Activated CD8-positive, alpha-beta memory T cell treated with anti-CD3 and anti-CD28 coated beads for 4 hours (primary cell): ENCODE measurements at places on chromosomes 1 and 21.

GRCh38 chr1:167121375-167122120, 27.7 kb downstream of the STYXL2 start:
- no peak for DNase-seq

DNA sequence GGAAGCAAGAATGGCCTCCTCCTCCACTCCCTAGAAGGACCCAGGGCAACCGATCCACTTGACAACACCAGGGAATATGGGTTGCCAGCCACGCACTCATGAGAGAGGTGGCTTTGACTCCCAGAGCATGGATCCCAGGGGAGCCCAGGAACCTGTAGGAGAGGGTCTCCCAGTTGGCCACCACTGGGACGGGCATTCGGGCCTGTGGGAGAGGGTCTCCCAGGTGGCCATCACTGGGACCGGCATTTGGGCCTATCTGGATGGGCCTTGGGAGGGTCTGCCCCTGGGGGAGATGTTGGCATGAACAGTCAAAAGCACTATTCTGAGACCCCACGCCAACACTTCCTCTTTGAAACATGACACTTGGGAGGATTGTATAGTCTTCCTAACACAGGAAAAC, 565 bp downstream of the TFF1 start:
- no peak for DNase-seq

DNA sequence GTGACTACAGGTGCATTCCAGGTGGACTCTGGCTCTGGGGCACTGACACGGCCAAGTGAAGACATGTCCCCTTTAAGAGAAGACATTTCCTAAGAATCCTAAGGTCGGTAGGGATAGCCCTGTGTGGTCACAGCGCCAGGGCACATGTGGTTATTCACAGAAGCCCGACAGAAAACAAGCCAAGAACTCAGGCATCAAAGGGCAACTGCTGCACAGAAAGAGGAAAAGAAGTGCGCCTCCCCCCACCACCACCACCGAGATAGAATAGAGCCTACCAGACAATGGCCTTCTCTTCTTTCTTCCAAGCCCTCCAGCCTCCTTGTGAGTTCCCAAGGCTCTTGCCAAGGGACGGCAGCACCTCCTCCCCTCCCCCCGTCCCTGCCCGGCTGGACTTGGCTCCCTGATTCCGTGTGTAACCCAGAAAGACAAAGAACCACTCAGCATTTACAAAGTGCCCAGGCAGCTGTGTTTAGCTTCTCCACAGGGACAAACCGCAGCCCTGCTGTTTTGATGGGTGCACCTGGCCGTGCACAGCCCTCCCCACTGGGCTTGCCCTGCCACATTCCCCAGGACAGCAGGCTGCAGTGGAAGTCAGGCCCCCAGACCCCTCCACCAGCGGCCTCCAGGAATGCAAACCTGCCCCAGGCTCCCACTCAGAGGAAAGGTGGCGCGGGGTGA, 30.2 kb downstream of the TMPRSS2 start:
- DNase-seq = no peak

DNA sequence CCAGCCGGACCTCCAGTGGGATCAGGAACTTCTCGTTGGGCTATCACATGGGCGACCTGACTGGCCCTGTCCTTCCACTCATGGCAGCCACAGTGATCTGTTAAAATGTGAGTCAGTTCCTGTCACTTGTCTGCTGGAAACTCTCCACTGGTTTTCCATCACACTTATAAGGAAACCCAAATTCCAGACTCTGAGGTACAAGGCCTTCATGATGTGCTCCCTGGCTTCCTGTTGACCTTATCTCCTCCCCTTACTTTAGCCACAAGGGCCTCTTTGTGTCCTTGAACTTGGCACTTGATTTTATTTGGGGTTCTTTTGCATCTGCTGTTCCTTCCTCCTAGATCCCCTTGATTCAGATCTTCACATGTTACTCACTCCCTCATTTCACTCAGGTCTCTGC, 96.8 kb downstream of the TENT5C start:
- no peak for DNase-seq

DNA sequence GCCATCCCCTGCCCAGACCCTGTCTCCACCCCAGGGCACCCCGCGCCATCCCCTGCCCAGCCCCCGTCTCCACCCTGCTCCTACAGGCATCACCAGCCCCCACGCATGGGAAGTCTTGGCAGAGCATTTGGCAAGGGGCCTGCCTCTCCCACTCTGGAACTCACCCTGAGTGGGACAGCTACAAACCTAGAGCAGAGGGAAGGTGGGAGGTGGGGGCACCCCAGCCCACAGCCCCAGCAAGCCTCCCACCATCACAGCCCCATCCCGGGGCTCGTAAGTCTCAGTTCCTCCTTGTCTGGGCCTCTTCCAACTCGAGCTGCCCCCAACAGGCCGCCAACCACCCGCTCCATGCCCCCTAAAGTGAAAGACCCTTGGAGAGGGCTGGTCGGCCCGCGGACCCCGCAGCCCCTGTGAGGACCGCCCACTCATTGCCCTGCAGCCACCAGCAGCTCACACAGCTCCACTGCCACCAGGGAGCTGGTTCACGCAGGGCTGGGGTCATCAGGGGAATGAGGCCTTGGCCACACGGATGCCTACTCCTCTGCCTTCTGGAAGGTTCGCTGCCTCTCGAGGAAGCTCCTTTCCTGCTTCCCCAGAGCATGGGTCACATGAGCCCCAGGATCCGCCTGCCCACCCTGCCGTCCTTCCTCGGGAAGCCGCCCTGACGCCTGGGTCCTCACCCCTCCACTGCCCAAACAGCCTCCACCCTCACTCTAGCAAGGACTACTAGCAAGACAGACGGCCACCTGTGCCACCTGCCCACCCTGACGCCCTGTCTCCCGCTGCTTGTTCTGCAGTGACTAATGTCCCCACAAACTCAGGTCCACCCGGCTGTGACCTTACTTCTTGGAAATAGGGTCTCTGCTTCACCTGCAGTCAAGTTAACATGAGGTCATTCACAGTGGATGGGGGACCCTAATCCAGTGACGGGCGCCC, 14.4 kb downstream of the MEGF6 start:
- DNase-seq = no peak

- DNase-seq = no peak
These were observed 7.3 kb upstream of the AMIGO1 start for GRCh38 chr1:109516872-109517271.

GRCh38 chr1:78045926-78046778, at the start of gene GIPC2:
TSS of gene GIPC2 (plus strand) at chr1:78045966. CDS start at chr1:78046095, 129 bp downstream.
- DNase-seq = no peak

GRCh38 chr1:20439282-20439681, 46.7 kb downstream of the CAMK2N1 start:
- no peak for DNase-seq

DNA sequence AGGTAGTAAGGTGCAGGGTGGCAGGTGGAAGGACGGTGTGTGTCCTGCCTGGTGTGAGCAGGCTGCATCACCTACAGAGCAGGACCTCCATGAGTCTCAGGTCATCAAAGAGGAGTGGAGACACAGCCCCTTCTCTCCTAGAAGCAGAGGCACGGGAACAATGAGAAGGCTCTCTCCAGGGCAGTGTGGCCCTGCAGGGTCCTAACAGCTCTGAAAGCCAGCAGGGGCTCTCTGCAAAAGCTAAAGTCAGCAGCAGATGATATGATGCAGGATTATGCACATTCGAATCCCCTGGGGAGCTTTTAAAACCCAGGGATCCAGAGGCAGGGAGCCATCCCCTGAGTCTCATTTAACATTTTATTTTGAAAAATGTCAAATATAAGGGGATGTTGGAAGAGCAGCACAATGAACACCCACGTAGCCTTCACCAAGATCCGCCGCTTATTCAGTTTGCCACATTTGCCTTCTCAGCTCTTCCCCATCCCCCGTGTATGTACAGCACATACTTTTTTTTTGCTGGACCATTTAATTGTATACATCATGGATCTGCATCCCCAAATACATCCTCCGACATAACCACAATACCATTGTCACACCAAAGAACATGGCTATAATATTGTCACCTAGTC, 88.1 kb downstream of the CNIH3 start:
- DNase-seq = no peak

GRCh38 chr1:155250633-155251449, 4.4 kb downstream of the ENTREP3 start:
- peak; percentile 87 for DNase-seq

GRCh38 chr1:211903490-211904245, 73.1 kb upstream of the LPGAT1 start:
- no peak for DNase-seq

GRCh38 chr1:84758968-84759491, 68.8 kb upstream of the SSX2IP start:
- DNase-seq = no peak

GRCh38 chr1:53145942-53146708, 3.7 kb upstream of the SLC1A7 start:
- no peak for DNase-seq

GRCh38 chr1:205150651-205151428, 29.1 kb upstream of the RBBP5 start:
- no peak for DNase-seq

DNA sequence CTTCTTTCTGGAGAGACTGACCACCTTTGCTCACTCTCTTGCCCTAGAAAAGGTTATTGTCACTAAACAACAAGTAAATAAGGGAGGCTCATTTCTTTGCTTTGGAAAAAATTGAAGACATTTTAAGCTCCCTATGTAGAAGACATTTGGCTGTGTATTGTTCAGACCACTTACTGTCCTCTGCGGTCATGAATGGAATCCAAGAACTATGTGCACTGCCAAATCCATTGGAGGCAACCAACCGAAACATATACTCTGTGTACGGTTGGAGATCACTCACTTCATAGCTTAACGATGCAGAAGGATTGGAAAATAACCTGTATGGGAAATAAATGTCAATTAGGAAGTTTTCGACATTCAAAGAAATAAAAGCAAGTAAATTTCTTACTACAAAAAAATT, 332.8 kb downstream of the KCTD3 start:
- no peak for DNase-seq
